Stimulated activated CD8-positive, alpha-beta memory T cell treated with anti-CD3 and anti-CD28 coated beads, Interleukin-4, amount 100 ng/mL, for 4 hours (primary cell): ENCODE measurements at places on chromosomes 11 and 22.

DNA sequence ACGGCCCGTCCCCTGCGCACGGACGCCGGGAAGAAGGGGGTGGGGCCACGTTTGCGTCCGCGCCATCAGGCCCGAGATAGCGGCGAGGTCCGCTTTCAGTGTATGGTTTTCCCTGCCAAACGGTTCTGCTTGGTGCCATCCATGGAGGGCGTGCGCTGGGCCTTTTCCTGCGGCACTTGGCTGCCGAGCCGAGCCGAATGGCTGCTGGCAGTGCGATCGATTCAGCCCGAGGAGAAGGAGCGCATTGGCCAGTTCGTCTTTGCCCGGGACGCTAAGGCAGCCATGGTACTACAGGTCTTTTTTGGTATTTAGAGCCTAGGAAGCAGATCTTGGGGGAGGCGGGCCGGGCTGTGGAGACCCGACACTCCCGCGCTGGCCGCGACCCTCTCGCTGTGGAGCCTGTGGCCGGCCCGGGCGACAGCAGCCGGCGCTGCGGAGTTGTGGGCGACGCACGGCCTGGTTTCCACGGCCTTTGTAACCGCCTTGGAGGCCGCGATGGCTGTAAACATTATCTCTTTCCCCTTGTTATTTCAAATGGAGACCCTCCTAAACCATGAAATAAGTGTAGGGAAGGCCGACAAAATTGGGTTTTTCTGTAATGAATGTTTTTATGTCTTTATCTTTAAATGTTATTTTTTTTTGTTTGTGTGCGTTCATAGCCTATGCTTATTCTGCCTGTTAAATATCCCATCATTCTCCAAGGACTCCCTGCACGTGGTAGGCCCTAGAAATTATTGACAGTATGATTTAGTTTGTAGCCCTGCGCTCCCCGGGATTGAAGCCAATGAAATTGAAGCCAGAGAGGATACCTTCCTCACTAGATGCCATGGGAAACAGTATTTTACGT lies at the start of gene AASDHPPT:
Gene AASDHPPT (plus strand): TSS at position 54 of the 847 bp plus-strand sequence. CDS start 49 bp downstream, at position 103.
- no peak for DNase-seq

DNA sequence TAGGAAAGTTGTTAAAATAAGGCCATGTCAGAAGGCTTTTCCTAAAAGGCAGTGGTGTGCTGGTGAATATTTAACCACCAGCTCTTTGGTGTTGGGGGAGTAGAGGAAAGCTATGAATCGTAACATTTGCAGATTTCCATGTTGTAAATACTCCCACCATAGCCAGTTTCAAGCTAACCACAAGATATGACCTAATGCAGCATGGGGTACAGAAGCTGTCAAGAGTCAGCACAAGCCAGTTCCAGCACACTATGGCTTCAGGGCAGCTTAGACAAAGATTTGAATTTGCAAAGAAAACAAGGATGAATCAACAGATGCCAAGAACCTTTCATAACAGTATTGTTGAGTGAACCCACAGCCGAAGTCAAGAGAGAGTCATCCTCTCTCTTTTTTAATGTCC lies 40.0 kb downstream of the COMMD9 start:
- no peak for DNase-seq

DNA sequence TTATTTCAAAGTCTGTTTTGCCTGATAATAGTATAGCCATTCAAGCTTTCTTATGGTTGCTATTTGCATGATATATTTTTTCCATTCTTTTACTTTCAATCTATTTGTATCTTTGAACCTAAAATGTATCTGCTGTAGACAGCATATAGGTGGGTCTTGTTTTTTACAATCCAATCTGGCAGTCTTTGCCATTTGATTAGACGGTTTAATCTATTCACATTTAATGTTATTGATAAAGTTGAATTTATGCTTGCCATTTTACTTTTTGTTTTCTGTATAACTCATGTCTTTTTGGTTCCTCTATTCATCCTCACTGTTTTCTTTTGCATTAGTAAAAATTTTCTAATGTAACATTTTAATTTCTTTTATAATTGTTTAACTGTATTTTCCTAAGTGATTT lies 37.4 kb downstream of the MMP20 start:
- DNase-seq = no peak

DNA sequence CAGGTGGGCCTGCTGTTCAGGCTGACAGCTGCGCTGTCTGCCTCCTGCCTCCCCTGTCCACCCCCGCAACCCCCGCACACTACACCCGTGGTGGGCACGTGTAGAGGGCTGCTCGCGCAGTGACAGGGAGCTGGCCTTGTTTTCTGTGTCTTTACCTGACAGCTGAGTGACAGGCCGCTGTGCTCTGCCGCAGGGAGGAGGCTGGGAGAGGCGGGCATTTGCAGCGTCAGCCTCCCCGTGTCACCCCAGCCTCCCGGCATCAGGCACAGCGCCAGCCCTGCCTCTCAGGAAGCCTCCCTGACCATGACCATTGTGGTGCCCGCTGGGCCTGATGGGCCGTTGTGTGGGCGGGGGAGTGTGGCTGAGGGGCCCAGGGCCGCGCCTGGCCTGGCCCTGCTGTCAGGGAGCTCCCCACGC lies 32.0 kb upstream of the RELT start:
- no peak for DNase-seq

GRCh38 chr11:81792416-81792815 lies 941.2 kb downstream of the FAM181B start:
- no peak for DNase-seq

DNA sequence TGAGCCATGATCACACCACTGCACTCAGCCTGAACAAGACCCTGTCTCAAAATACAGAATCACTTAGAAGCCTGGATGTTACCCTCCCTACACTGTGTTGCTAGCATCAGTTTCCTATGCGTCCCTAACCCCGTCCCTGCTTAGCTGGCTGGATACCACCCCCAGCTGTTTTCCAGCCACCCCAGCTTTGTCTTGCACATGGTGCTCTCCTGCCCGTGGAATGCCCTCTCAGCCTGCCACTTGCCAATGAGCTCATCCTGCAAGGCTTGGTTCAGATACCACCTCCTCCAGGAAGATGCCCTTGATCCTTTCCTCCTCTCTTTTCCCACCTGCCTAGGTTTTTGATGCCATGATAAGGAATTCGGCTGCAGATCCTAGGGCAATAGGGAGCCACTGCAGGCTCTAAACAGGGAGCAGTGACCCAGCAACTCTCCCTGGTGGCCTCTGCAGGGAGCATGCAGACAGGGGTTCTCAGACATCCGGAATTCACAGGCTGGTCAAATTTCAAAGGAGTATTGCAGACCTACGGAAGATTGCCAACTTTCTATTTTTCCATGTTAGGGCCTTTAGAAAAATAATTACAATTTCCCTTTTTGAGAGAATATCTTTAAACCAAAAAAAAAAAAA lies 52.7 kb upstream of the WNT7B start:
- no peak for DNase-seq

DNA sequence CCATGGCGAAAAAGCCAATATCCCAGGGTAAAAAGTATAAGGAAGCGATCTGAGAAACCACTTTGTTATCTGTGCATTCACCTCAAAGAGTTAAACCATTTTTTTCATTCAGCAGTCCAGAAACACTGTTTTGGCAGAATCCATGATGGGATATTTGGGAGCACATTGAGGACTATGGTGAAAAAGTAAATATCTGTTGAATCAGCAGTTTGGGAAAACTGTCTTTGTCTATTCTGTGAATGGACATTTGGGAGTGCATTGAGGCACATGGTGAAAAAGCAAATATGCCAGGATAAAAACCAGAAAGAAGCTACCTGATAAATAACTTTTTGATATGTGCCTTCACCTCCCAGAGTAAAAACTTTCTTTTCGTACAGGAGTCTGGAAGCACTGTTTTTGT lies 187.4 kb downstream of the OR4A47 start:
- no peak for DNase-seq

DNA sequence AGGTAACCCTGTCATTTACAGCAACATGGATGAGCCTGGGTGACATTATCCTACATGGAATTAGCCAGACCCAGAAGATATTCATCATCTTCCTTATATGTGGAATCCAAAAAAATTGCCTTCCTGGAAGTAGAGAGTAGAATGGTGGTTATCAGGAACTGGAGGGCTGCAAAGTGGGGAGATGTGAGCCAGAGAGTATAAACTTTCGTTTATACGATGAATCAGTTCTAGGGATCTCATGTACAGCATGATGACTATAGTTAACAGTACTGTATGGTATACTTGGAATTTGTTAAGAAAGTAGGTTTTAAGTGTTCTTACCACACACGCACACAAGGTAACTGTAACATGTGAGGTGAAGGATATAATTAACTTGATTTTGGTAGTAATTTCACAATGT lies 79.1 kb downstream of the TBC1D22A start:
- DNase-seq = no peak
